CD14-positive monocyte (primary cell): ENCODE measurements at places on chromosomes 2 and 18. TPM values are rescaled to one million over a fixed set of nuclear protein-coding genes. Genes with fewer than 3 reads are reported as not detected.

HOXD9 gene
- polyA plus RNA-seq: not detected

WDFY1 gene
- polyA plus RNA-seq: 31.7 TPM

ANKRD29 gene
- polyA plus RNA-seq: 0.03 and 0.28 TPM in 2 replicates

RGPD8 gene
- polyA plus RNA-seq: 0.29 TPM

DNA sequence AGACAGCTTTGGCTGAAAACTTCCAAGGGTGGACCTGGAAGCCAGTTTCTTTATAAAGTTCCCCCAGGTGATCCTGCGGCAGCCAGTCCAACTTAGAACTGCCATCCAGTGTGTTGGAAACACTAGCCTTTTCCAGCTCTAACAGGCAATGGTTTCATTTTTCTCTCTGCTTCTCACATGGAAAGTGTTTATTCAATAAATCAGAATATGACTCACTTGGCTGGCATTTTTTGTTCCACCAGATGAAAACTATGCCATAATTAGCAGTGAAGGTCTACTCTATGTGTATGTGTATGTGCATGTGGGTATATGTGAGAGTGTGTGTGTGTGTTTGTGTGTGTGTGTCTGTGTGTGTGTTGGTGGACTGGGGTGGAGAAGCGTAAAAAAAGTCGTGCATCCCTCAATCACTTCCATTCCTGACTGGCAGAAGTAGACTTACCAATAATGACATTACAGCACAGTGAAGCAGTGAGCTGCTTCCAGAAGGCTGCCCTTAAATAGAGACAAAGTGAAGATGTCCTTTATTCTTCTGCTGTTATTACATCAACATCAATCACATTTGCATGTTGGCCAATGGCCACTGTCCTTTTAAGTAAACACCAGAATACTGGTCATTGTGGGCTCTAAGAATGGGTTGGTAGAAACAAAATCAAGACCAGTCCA, 90.9 kb upstream of the SETBP1 start:
- DNase-seq: no peak

RESP18 gene
- not detected for polyA plus RNA-seq
